Immature natural killer cell (primary cell): ENCODE measurements at places on chromosomes 16 and 17.
A peak's percentile ranks its signal among the peaks of the same experiment; 100 is the strongest.

DNA sequence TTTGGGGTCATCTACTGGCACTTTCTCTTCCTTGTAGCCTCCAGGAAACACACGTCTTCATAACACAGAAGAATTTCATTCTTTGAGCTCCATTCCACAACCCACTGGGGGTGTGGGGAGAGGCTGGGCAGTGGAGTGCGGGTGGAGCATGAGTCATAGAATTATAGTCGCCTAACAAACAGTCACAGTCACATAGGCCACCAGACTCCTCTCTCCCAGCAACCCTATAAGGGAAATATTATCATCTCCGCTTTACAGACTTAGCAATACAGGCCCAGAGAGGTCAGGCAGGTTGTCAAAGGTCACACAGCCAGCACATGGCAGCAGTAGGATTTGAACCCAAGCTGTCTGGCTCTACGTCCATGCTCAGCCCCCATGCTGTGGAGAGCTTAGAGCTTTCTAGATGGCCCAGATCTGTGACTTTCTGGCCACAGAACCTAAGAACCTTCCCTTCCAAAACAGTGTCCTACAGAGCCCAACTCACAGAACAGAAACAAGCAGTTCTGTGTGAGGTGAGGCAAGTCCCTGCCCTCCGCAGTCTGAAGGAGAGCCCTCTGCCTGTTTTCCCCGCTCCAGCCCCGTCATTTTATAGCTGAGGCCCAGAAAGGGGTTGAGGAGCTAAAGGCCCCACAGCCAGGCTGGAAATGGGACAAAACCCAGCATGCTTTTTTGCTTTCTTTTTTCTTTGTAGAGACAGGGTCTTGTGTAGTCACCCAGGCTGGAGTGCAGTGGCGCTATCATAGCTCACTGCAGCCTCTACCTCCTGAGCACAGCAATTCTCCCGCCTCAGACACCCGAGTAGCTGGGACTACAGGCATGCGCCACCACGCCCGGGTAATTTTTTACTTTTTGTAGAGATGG is 10.7 kb upstream of the LITAF start:
- H3K27me3 ChIP-seq, result no peaks in the 10 kb centered on the region
- H3K36me3 ChIP-seq, result no peaks in the 10 kb centered on the region
- no peak for DNase-seq
- peaks cover 16% of the 10 kb centered on the region for H3K4me1 ChIP-seq

GRCh38 chr16:80447241-80447640 is 93.6 kb upstream of the DYNLRB2 start:
- no peaks in the 10 kb centered on the region for H3K36me3 ChIP-seq
- H3K27me3 ChIP-seq, result no peaks in the 10 kb centered on the region
- H3K4me1 ChIP-seq, result no peaks in the 10 kb centered on the region
- no peak for DNase-seq

- H3K36me3 ChIP-seq, result no peaks in the 10 kb centered on the region
- DNase-seq, result no peak
- no peak overlapping the region for H3K4me3 ChIP-seq
- H3K4me1 ChIP-seq, result peaks cover 22% of the 10 kb centered on the region
- peaks cover 3% of the 10 kb centered on the region for H3K27me3 ChIP-seq
Measured at GRCh38 chr16:565419-566330, 1.1 kb upstream of the NHLRC4 start.

DNA sequence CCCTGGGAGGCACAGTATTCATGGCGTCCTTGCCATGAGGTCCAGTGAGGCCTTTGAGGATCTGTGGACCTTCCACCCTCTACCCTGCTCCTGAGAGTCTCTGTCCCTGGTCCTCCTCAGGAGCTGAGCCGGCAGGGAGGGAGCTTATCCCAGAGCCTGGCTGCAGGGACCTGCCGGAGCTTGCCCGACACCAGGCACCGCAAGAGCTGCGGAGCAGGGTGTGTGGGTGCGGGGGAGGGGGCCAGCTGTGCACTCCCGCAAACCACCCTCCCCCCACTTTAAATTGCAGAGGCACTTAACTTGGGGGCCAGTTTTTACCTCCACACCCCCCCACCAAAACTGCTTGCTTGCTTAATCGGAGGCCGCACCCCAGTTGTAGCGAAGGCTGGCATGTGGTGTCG is 609 bp upstream of the ZNF750 start:
- H3K27ac ChIP-seq, result no peak overlapping the region
- no peaks in the 10 kb centered on the region for H3K36me3 ChIP-seq
- no peak for DNase-seq

GRCh38 chr17:36532435-36532975 is 2.2 kb downstream of the MYO19 start:
- no peak for DNase-seq
- H3K27ac ChIP-seq, result no peak overlapping the region
- H3K36me3 ChIP-seq, result peaks cover 3% of the 10 kb centered on the region
- peaks cover 20% of the 10 kb centered on the region for H3K4me1 ChIP-seq
- peaks cover 6% of the 10 kb centered on the region for H3K27me3 ChIP-seq

- H3K27me3 ChIP-seq, result peaks cover 10% of the 10 kb centered on the region
- peaks cover 31% of the 10 kb centered on the region for H3K4me1 ChIP-seq
- no peak overlapping the region for H3K27ac ChIP-seq
Measured at GRCh38 chr17:4365628-4366326, 698 bp downstream of the UBE2G1 start.

DNA sequence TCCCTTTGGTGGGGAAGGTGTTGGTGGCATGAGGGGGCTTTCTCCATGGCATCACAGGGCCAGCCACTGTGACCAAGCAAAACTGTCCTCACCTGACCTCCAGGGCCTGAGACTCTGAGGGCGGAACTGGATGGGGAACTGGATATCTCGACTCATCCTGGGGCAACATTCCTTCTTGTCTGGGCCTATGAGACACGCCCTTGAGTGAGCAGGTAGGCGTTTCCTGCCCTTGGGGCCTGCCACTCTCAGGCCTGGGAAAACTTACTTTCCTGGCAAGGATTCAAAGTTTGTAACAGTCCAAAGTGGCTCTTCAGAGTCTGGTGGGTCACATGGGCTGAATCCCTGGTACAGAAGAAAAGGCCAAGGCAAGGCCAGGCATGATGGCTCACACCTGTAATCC is 9.6 kb downstream of the MT1X start:
- no peak overlapping the region for H3K27ac ChIP-seq
- H3K4me3 ChIP-seq, result no peak overlapping the region
- no peaks in the 10 kb centered on the region for H3K4me1 ChIP-seq
- no peaks in the 10 kb centered on the region for H3K36me3 ChIP-seq
- peaks cover 6% of the 10 kb centered on the region for H3K27me3 ChIP-seq

DNA sequence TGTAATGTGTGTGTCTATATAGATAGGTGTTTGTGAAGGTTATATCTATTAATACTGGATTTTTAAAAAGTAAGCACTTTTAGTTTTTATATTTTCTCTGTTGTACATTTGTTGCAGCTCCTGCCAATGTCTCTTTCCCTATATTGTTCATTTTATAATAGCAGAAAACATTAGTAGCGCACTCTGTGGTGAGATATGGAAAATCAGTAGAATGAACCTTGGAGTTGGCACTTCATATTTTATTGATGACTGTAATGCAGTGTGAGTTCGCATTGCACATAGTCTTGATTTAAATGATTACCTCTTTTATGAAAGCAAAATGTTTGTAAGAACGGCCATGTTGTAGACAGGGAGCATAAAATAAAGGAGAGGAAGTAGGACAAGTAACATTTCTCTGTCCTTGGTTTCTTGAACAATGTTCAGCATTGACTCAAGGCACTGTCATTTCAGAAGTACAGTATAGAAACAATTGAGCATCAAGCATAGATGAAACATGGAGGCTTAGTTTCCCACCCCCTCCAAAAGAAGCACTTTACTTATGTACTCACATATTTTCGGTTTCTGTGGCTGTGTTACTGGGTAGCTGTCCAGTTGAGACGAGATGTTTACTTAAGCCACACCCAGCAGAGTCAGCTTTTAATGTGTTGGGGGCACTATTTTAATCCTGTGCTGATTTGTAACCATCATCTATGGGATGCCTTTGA is 74.0 kb downstream of the TANC2 start:
- H3K4me1 ChIP-seq, result peaks cover 28% of the 10 kb centered on the region
- H3K27me3 ChIP-seq, result no peaks in the 10 kb centered on the region
- peak overlapping the region; percentile 13 for H3K27ac ChIP-seq
- no peaks in the 10 kb centered on the region for H3K36me3 ChIP-seq
- no peak for DNase-seq
- no peak overlapping the region for H3K4me3 ChIP-seq

- peaks cover 2% of the 10 kb centered on the region for H3K27me3 ChIP-seq
- no peak overlapping the region for H3K4me3 ChIP-seq
- no peak for DNase-seq
- no peaks in the 10 kb centered on the region for H3K4me1 ChIP-seq
- H3K27ac ChIP-seq, result no peak overlapping the region
- no peaks in the 10 kb centered on the region for H3K36me3 ChIP-seq
Measured at GRCh38 chr17:47267354-47267828, 13.8 kb downstream of the ITGB3 start.

- H3K27me3 ChIP-seq, result peaks cover 3% of the 10 kb centered on the region
- H3K4me3 ChIP-seq, result no peak overlapping the region
- DNase-seq, result no peak
Measured at GRCh38 chr16:6498858-6499257, 833.8 kb upstream of the RBFOX1 start.

DNA sequence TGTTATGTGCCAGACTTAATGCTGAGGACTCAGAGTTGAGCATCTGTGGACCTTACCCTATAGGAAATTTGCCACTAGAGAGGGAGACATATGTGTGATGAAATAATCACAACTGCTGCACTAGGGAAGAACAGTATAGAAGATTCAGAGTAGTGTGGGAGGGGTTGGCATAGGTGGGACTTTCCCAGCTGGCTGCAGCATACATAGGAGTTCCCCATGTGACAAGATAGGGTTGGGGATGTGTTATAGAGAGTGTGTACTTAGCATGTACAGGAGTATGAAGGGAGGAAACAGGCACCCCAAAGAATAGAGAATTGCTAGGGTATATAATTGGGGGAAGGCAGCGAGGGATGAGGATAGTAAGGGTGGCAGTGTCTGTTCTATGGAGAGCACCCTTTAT is 2.9 kb downstream of the NUP93 start:
- H3K27me3 ChIP-seq, result no peaks in the 10 kb centered on the region
- H3K36me3 ChIP-seq, result no peaks in the 10 kb centered on the region
- H3K4me1 ChIP-seq, result peaks cover 21% of the 10 kb centered on the region

GRCh38 chr17:73759734-73760438 is 115.6 kb upstream of the SDK2 start:
- no peak for DNase-seq
- no peaks in the 10 kb centered on the region for H3K27me3 ChIP-seq
- H3K36me3 ChIP-seq, result no peaks in the 10 kb centered on the region

- peak overlapping the region; percentile 78 for H3K4me3 ChIP-seq
- no peaks in the 10 kb centered on the region for H3K27me3 ChIP-seq
- H3K36me3 ChIP-seq, result peaks cover 10% of the 10 kb centered on the region
- peak; percentile 61 for DNase-seq
- H3K4me1 ChIP-seq, result peaks cover 67% of the 10 kb centered on the region
Measured at GRCh38 chr17:64599187-64599676, 62.9 kb downstream of the SMURF2 start.

DNA sequence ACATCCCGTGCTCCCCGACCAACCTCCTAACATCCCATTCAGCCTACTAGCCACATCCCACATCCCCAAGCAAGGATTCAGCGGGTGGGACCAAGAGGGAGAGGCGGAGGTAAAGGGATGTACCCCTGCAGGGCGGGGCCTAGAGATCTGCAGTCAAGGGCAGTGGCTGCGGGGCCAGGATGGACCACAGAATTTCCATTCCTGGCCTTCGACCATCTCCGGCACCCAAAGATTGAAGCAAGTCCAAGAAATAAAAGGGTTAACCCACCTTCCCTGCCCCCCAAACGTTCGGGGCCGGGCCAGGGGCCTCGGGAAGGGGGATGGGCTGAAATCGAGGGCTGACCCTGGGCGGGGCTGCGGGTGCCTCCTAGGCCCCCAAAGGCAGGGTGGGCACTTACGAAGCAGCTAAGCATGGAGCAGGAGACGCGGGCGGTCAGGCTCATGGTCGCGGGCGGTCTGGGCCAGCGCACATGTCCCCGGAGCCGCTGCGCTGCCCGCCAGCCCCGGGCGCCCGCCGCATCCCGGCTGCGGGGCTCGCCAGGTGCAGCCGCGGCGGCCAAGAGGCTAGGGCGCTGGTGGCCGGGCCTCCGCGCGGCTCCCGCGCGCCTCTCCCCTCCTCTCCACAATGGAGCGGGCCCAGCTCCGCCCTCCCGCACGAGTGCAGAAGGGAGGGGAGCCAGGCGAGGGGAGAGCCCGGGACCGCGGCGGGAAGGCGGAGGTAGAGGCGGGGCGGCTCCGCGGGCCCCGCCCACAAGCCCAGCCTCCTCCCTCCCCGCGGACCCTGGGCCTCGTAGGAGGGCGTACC is at the start of gene MTMR4:
MTMR4 (minus strand) TSS at position 674 of the 805 bp plus-strand sequence; CDS start at position 443, 231 bp downstream.
- peaks cover 60% of the 10 kb centered on the region for H3K4me1 ChIP-seq
- H3K27me3 ChIP-seq, result peaks cover 22% of the 10 kb centered on the region
- H3K27ac ChIP-seq, result peak within 1 kb of the TSS; percentile 79
- H3K36me3 ChIP-seq, result peaks cover 17% of the 10 kb centered on the region
- peak within 1 kb of the TSS; percentile 84 for H3K4me3 ChIP-seq

GRCh38 chr16:12868788-12869187 is 32.6 kb upstream of the SHISA9 start:
- H3K36me3 ChIP-seq, result no peaks in the 10 kb centered on the region
- H3K4me1 ChIP-seq, result no peaks in the 10 kb centered on the region
- DNase-seq, result no peak
- no peak overlapping the region for H3K27ac ChIP-seq

- no peak for DNase-seq
- H3K27ac ChIP-seq, result no peak overlapping the region
- no peaks in the 10 kb centered on the region for H3K36me3 ChIP-seq
- peaks cover 4% of the 10 kb centered on the region for H3K27me3 ChIP-seq
- H3K4me1 ChIP-seq, result peaks cover 23% of the 10 kb centered on the region
Measured at GRCh38 chr17:50544516-50544915, 2.5 kb upstream of the SPATA20 start.

DNA sequence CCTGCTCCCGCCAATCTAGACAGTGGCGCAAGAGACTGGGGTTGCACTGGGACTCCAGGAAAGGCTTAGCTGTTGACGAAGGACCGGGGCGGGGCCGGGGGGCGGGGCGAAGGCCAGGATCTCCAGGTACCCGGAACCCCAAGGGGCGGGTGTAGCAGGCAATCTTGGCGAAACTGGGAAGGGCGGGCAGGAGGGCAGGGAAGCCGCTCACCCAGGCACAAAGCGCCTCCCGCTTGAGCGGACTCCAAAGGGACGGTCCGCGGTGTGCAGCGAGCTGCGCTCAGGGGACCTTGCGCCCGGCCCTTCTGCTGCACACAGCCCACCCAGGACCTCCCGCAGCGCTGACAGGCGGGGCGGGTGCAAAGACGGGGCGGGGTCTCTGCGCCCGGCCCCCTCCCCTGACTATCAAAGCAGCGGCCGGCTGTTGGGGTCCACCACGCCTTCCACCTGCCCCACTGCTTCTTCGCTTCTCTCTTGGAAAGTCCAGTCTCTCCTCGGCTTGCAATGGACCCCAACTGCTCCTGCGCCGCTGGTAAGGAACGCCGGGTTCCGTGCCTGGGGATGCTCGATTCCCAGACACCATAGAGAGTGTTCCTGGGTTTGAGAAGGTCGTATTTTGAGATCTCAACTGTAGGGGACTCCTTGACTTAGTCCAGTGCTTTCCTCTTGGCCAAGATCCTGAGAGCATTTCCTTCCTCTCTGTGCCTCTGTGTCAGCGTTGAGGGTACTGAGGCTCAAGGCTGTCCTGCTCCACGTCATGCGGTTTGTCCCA is at the start of gene MT1F:
MT1F (plus strand) TSS at position 405 of the 772 bp plus-strand sequence; CDS start at position 505, 100 bp downstream.
- H3K4me3 ChIP-seq, result peak within 1 kb of the TSS; percentile 96
- H3K27me3 ChIP-seq, result peaks cover 15% of the 10 kb centered on the region
- peak; percentile 56 for DNase-seq
- H3K4me1 ChIP-seq, result peaks cover 21% of the 10 kb centered on the region

- H3K4me1 ChIP-seq, result no peaks in the 10 kb centered on the region
- DNase-seq, result no peak
- no peak overlapping the region for H3K4me3 ChIP-seq
- no peaks in the 10 kb centered on the region for H3K36me3 ChIP-seq
- no peaks in the 10 kb centered on the region for H3K27me3 ChIP-seq
- H3K27ac ChIP-seq, result no peak overlapping the region
Measured at GRCh38 chr16:51648526-51648925, 497.5 kb upstream of the SALL1 start.
